ENCODE measurements at places on chromosomes 7 and 10.

DNA sequence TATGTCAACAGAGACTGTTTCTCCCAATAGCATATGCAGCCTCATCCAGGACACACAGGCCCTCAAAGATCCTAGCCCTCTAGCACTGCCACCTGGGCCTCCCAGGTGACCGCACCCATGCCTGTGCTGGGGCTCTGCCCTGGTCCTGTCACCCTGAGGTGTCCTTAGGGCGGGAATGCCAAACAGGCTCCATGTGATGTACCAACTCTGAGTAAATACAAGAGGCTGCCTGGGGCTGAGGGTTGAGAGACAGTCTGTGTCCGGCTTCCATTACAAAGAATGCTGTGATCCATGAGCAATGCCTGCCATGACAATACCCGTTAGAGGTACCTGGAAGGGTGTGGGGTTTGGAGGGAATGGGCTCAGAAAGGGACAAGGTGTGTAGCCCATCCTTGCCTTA, 83.0 kb upstream of the KAT6B start:
- no peak for DNase-seq

GRCh38 chr10:121340271-121340831, 257.9 kb downstream of the FGFR2 start:
- no peak for DNase-seq

DNA sequence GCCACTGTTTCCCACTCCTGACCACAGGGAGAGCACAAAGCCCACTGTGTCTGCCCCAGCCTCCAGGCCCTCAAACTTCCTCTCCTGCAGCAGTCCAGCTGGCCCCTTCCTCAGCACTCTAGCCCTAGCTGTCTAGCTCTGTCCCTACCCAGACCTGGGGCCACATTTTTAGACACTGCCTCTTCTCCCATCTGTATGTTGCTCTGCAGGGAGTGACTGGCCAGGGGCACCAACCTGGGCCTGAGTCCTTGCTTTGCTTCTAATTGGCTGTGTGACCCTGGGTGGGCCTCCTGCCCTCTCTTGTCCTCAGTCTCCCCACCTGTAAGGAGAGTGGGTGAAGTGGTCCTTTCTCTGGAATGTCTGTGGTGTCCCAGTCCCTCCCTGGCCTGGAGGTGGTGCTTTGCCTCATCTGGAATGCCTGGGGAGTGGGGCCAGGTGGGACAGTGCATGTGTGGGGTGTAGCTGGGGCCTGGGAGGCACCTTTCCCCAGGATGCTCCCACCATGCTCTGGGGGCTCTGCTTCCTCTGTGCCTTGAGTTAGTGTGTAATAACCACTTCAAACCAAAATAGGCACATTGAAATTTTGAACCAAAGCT, 25.1 kb downstream of the AQP1 start:
- DNase-seq = no peak

DNA sequence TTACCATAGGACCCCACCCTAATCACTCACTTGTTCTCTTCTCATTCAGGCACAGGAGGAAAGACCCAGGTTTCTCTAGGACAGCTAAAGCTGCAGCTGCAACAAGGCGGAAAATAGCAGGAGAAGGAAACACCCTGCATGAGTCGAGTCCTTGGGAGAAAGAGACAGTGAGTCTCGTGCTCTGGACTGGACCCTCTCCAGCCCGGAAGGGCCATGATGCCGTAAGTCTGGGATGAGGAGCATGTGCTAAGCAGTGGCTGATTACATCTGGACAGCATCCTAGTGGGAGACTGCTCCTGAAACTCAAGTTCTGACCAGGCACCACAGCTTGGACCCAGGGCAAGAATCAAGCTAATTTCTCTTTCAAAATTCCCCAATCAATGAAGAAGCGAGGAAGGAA, 39.4 kb downstream of the FBXW4 start:
- DNase-seq = no peak

- DNase-seq = no peak
Measured at GRCh38 chr10:79628083-79628482, 17.3 kb downstream of the SFTPA1 start.

GRCh38 chr7:103989200-103989784, at the start of gene RELN:
TSS of gene RELN (minus strand) at chr7:103989658. CDS start at chr7:103989356, 302 bp downstream.
- DNase-seq = no peak

DNA sequence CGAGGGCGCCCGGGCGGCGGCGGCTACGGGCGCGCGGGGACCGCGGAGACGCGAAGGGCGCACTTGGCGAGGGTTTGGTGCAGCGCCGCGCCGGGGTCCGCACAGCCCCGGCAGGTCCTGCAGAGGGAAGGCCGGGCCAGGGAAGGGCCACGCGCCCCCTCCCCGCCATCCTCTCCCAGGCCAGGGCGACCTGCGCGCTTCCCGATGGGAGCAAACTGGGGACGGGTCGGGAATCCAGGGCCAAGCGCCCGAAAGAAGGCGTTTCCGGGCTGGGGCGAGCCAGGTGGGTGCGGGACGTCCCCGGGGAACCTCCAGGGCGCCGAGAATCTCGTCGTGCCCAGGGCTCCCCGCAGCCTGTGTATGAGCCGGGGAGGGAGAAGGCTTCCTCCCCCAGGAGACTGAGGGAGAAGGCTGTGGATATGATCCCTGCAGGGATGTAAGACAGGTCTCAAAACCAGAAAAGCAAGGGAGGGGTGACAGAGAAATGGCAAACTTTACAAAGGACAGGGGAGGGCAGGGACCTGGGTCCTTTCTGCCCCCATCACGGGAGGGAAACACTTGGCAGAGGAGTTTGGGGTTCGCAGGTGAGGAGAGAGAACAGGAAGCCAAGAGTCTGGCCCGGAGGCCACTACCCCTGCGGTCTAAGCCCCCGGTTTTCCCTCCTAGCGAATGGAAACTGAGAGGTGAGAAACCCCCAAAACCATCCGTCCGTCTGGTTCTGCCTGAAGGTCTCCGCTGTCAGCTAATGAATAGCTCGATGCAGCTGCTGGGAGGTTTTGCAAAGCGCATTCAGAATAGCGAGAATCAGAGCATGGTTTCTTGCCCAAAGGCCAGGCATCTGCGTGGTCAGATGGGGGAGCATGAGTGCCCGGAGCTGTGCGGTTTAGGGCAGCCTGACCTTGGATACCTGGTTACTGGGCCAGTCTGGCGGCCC, 674 bp downstream of the AMZ1 start:
- no peak for DNase-seq
